Left forelimb (tissue), 1 donor: ENCODE measurements at places on chromosomes 4 and X.

DNA sequence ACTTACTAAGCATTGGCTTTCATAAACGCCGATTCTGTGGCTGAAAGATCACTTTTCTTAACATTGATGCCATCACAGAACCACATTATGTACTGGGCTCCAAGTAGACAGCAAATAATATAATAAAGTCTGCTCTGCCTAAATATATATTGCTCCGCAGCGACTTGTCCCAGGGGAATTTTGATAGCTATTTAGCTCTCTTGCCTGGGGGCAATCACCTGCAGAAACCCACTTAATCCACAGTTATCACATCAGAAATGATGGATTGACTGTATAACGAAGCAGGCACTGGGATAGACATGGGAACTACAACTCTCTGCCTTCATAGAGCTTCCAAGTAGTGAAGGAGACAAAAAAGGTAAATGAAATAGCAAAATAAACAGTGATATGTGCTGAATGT lies 48.0 kb upstream of the MYOZ2 start:
- no peak for DNase-seq

GRCh38 chr4:111399623-111400022 lies 745.6 kb upstream of the FAM241A start:
- DNase-seq: peak; percentile 66

- DNase-seq: no peak
These were observed 20.1 kb downstream of the CCNQ start for GRCh38 chrX:153578889-153579288.

GRCh38 chr4:7201420-7202305 lies 9.3 kb downstream of the SORCS2 start:
- DNase-seq: no peak

GRCh38 chr4:1601533-1601835 lies 82.6 kb downstream of the FAM53A start:
- no peak for DNase-seq

DNA sequence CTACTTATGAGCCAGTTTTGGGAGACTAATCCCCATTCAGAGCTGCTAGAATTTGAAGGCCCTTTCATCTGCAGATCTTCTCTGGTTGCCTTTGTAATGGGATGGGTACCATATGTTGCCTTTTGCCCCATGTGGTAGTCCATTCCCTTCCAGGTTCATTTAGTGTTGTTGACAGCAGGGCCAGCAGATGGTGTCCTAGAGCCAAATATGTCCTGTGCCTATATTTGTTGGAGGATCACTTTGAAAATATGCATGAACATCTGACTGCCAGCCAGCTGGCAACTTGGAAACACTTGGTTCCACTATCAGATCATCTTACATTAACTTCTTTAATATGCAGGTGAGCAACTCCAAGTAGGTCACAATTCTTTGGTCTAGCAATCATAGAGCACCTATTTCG lies 30.4 kb downstream of the CFAP299 start:
- no peak for DNase-seq

GRCh38 chr4:185591679-185592141 lies 56.4 kb upstream of the PDLIM3 start:
- no peak for DNase-seq

- DNase-seq: no peak
These were observed 38.0 kb upstream of the DSPP start for GRCh38 chr4:87570290-87570805.

DNA sequence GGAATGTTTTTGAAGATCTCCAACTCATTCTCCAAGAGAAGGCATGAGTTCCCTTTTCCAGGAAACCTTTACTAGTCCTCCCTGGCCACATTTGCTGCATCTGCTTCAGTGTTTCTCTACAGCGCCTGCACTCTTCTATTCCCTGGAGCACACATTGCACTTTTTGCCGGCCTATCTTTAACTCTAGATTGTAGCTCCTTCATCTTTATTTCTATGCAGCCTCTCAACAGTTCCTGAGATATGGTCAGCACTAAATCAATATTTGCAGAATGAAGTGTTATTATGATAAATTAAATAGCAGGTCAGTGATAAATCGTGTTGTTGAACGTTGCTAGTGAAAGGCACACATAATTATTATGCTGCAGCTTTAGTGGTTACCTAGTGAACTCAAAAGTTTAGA lies 88.3 kb downstream of the VCX3A start:
- DNase-seq: no peak

DNA sequence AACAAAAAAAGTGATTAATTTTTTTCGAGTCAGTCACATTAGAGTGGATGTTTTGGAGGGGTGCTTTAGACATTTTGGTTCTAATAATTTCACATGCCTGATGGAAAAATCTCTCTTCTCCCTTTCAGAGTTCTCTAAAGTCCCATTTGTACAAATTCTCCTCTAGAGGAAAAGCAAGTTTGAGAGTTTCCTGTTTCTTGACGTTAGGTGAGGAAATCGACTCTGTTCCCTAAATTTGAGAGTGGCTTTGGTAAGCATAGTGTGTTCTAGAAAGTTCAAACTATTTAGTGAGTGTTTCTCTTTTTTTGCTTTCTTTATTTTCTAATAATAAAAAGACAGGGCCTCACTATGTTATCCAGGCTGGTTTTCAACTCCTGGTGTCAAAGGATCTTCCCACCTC lies 1.6 kb upstream of the ATP6AP2 start:
- DNase-seq: no peak

- DNase-seq: no peak
These were observed 19.6 kb downstream of the ARX start for GRCh38 chrX:24996096-24996709.

- DNase-seq: no peak
These were observed 74.2 kb downstream of the HS3ST1 start for GRCh38 chr4:11354531-11354930.

GRCh38 chr4:182875453-182876405 lies 41.5 kb downstream of the DCTD start:
- DNase-seq: no peak

DNA sequence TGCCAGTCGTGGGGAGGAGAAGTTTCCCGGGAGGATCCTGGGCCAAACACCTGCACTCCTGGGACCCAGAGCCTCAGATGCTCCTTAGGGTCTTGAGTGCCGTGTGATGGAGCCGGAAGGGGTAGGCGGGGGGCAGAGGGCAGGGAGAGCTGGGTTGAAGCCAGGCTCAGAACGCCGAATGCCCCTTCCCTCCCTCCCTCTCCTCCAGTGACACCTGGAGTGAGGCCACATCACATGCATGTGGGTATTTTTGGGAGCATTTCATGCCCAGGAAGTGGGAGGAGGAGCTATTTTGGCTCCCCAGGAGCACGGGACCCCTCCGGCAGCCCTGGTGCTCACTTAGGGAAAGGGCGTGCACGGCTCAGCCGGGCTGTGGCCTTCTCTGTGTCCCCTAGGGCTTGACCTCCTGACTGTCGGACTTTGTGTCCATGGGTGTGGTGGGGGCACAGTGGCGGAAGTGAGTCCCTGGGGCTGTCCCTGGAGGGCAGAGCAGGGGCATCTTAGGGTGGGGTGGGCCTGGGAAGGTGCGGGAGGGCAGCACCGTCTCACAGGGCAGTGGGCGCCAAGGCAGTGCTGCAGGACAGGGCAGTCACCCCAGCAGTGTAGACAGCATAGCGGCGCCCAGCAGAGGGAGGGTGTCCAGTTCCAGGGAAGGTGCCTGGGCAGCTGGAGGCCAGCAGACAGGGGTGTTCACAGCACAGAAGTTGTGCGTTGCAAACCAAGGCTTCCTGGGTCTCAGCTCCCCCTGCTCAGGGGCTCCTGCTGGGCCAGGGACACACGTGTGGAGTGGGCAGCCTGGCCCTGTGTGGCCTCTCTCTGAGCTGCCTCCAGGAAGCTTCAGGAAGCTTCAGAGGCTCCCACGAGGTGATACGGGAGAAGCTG lies 4.9 kb upstream of the CPLX1 start:
- DNase-seq: peak; percentile 62

DNA sequence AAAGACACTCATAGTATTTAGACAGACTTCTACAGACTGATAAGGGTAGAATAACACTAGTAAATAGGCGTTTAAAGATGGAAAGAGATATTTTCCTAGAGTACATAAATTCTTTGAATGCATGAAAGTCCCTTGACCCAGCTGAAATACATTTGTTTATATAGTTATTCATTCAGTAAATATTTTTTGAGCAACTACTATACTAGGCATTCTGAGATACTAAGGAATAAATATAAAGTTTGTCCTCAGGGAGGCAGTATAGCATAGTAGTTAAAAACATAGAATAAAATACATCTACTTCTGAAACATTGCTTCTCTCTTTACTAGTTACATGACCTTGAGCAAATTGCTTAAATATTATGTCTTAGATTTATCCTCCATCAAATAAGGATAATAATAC lies 27.4 kb downstream of the HMGN5 start:
- DNase-seq: no peak

DNA sequence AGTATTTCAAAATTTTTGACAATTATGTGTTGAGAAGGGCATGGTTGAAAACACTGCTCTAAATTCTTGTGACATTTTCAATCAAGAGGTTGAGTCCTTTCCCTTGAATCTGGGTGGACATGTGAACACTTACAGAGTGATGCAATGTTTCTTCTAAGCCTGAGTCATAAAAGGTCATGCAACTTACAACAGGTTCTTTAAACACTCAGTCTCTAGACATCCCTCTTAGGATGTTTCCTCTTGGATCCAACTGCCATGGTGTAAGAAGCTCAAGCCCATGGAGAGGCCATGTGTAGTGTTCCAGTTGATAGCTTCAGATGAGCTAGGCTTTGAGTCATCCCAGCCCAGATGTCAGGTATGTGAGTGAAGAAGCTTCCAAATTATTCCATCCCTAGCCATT lies 232.2 kb upstream of the MAOA start:
- DNase-seq: no peak

DNA sequence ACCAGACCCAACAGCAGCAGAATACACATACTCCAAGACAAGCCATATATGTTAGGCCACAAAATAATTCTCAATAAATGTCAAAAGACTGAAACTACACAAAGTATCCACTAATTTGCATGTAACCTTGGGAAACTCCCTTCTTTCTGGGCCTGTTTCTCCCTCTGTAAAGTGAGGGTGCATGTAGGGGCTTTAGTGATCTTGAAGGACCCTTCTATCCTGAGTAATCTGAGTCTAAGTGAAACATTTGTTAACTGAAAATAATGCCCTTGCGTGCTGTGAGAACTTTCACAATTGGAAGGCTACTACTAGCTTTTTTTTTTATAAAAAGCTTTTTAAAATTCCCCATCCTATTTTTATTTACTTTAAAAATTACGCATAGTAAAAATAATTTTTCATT lies 125.2 kb downstream of the NEXMIF start:
- no peak for DNase-seq

DNA sequence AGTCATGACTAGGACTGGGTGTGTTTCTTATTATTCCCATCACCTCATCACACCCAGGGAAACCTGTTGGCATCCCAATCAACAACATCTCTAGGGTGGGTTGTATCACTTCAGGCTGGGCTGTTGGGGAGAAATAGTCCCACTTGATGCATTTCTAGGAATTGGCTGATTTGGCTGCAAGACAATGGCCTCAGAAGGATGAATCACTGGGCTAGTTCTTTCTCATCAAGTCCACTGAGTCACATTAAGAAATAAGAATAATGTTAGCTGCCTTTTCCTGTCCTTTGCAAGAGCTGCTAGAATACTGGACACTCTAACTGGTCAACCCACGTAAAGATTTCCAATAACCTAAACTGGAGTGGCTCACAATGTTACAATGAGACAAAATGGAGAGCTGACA lies 104.2 kb downstream of the CHRDL1 start:
- DNase-seq: no peak

DNA sequence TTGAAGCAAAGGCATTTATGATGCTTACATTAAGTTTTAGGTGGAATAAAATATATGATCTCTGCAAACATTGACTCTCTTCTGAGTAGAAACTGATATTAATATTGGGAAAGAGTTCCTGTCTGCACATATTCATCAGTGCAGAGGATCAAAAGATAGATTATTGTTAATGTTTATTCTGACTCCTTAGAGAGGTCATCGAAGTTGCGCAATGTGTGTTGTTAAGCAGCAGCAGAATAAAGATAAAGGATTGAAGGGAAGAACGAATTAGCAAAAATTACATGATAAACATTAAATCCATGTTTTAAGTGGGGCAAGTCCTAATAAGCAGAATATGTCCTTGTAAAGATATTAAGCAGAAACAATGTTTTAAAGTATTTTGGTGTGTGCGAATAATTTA lies 72.6 kb upstream of the MBNL3 start:
- DNase-seq: no peak

- peak; percentile 79 for DNase-seq
These were observed at the start of gene STK32B for GRCh38 chr4:5051278-5052203. TSS of gene STK32B (plus strand) at chr4:5051480.

GRCh38 chr4:99458911-99459447 lies 23.8 kb upstream of the ADH7 start:
- no peak for DNase-seq

DNA sequence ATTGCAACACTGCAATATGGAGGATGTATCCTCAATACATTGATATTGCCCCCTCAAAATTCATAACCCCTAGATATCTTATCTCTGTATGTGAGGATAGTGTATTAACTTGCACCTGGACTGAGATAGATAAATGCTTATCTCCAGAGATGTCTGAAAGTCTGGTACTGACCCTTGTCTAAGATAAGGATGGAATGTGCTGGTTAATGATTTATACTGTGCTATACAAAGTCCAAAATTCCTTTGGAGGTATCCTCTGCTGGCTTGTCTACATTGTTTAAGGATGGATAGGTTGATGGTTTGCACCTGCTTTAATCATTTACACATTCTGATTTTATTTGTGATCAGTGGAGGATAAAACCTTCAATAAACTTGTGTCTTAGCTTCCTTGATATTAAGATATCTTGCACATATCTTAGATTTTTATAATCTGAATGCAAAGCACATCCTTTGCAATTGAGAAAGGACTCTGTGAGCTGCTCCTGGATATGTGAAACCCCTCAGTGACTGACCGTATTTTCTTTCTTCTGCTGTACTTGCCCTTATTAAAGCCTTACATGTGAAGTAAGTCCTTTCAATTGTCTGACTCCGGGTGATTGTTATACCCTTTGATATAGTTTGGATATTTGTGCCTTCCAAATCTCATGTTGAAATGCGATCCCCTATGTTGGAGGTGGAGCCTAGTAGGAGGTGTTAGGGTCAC lies 430.3 kb upstream of the MAOA start:
- no peak for DNase-seq

- no peak for DNase-seq
These were observed 53.7 kb downstream of the PRKX start for GRCh38 chrX:3659761-3660160.

GRCh38 chr4:83297548-83298260 lies 13.1 kb upstream of the COQ2 start:
- no peak for DNase-seq

DNA sequence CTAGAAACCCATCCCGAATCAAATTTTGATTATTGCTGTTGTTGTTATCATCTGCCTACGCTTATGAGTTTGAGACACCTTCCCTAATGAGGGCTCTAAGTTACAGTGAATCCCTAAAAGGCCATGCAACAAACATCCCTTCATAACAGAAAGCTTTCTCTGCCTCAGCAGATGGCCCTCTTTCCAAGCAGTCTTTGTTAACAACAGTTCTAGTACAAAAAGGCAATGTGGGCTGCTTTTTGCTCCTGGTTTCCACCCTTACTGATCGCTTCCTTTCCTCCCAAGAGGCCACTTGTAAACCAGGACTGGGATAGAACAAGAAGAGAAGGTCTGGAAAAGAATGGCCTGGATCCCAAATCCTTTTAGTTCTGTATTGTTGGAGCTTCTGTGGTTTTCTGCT lies 24.2 kb downstream of the GPC4 start:
- DNase-seq: no peak

GRCh38 chr4:150641612-150642011 lies 59.7 kb downstream of the MAB21L2 start:
- no peak for DNase-seq
